Effector memory CD4-positive, alpha-beta T cell (primary cell): ENCODE measurements at places on chromosomes 12 and 14.

DNA sequence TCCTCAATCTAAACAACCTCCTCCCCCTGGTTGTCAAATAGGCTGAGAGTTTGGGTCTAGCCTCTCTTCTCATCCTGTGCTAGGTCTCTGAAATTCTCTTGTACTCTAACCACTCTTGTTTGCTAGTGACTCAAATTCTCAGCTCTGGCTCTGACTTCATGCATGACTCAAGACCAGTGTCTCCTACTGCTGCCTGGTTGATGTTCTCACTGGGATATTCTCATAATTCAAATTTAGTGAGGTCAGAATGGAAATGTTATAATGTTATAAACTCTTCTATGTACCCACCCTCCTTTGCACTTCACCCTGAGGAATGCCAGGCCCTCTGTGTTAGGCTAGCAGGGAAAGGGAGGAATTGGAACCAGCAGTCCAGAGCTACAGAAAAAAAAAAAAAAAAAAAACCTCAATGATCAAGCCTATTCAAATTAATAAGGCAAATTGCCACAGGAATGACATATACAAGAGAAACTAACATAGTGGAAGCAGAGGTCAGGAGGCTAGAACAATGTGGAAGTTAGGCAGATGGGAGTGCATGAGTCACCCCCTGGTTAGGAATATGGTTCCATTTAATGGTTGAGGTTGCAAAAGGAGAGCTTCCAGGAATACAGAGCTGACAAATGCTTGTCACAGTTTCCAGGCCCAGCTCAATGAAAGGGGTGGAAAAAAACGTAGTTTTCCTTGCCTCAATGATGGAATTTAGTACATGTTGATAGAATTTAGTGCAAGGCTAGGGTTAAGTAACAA lies 459.5 kb downstream of the RMST start:
- no peak for DNase-seq

DNA sequence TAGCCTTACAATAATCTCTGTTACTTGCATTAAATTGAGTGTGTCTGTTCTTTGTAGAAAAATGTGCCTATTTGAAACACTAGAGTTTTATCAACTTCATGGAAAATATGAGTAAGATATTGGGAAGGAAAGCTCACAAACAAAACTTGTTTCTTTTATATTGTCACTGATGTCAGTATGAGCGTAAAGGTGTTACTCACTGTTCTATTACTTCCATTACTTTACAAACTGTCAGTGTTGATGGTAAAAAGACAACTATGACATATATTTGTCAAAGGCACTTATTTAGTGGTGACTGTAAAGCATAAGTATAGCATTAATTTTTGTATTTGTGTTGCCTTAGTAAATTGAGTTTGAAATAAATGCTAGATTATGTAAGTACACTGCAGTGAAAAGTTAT lies 193.7 kb upstream of the FLRT2 start:
- DNase-seq: no peak

DNA sequence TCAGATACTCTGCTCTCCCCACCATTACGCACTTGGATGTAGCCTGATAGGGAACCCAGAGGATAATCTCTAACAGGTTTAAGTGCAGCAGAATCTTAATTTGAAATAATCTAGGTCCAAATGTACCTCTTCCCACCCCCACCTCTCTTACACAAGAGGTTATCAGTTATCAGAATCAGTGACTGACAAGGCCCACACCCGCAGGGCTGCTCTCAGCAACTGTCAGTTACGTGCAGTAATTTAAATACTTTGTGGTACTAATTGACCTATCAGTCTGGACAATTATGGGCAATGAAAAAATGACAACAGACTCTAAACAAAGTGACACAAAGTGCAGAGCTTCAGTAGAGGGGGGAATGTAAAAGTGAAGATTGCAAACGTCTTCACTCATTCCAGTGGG lies 74.0 kb downstream of the CLIP1 start:
- DNase-seq: no peak

- no peak for DNase-seq
Measured at GRCh38 chr12:108815875-108816594, 41.3 kb downstream of the SSH1 start.

GRCh38 chr14:52352569-52352968 lies 38.5 kb downstream of the PTGER2 start:
- DNase-seq: no peak

GRCh38 chr14:93266127-93266526 lies 59.1 kb downstream of the UBR7 start:
- no peak for DNase-seq
